ENCODE measurements at places on chromosomes 16 and 17. TPM values are rescaled to one million over a fixed set of nuclear protein-coding genes. Genes with fewer than 3 reads are reported as not detected.
A peak's percentile ranks its signal among the peaks of the same experiment; 100 is the strongest.

GRCh38 chr17:72430611-72431432 is 310.0 kb downstream of the SOX9 start:
- H3K4me1 ChIP-seq, result peaks cover 60% of the 10 kb centered on the region
- no peak for DNase-seq
- H3K4me3 ChIP-seq, result no peak overlapping the region
- no peaks in the 10 kb centered on the region for H3K27me3 ChIP-seq
- no peaks in the 10 kb centered on the region for H3K36me3 ChIP-seq

DNA sequence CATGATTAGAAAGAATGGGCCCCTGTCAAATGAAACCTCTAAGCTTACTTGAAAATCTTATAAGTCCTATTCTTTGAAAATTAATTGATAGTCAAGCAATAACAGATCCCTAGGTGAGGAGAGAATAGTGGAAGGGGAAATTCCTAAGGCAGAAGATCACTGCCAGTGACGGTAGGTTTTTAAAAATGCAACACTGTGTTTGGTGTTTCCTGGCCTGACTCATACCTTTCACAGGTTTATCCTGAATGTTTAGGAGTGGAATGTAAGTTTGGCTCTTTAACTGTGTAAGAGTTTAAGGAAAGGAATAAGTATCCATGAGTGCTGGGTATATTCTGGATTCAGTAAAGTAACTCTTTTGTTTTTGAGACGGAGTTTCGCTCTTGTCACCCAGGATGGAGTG is 23.8 kb downstream of the HAPSTR1 start:
- H3K27ac ChIP-seq, result peak overlapping the region; percentile 62
- DNase-seq, result no peak
- H3K4me1 ChIP-seq, result peaks cover 52% of the 10 kb centered on the region
- H3K36me3 ChIP-seq, result peaks cover 22% of the 10 kb centered on the region

GRCh38 chr17:8326511-8327302 is 12.9 kb upstream of the ODF4 start:
- H3K4me1 ChIP-seq, result peaks cover 7% of the 10 kb centered on the region
- peak; percentile 64 for DNase-seq
- peak overlapping the region; percentile 73 for H3K4me3 ChIP-seq
- H3K27me3 ChIP-seq, result peaks cover 31% of the 10 kb centered on the region
- H3K27ac ChIP-seq, result peak overlapping the region; percentile 56

GRCh38 chr17:73160980-73161630 is 3.7 kb upstream of the SSTR2 start:
- H3K36me3 ChIP-seq, result no peaks in the 10 kb centered on the region
- H3K4me3 ChIP-seq, result no peak overlapping the region
- DNase-seq, result no peak

GRCh38 chr17:69425978-69426377 is 11.5 kb downstream of the MAP2K6 start:
- DNase-seq, result no peak
- peaks cover 33% of the 10 kb centered on the region for H3K4me1 ChIP-seq
- no peaks in the 10 kb centered on the region for H3K27me3 ChIP-seq
- H3K27ac ChIP-seq, result peak overlapping the region; percentile 69

DNA sequence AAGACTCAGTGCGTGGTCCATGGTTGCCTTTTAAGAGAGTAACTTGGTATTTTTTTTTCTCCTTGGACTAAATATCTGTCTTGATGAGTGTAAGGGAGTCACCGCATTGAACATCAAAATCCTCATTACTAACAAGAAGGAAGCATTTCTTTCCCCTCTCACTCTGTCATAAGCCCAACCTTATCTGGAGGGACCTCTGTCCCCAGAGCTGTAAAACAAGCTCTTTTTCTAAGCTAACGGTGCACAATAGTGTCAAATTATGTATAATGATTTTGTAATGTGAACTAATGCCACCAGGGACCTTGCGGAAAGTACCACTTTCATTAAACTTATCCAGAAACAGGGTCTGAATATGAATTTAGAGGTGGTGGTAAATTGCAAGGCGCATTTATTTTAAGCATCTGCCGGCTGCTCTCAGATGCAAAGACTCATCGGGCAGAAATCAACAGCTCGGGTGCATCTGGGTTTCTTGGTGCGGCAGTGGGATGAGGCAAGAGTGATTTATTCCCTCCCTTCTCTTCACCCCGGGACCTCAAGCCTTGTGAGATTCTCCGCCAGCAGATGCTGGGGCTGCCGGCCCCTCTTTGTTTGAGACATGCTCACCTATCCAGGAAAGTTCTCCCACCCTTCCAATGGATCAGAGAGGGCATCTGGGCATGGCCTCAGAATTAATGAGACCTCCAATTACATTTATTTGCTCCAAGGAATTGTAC is 95.2 kb upstream of the IRX3 start:
- no peak for DNase-seq
- H3K4me3 ChIP-seq, result no peak overlapping the region
- peaks cover 11% of the 10 kb centered on the region for H3K36me3 ChIP-seq

GRCh38 chr17:19448341-19449268 is 37.6 kb downstream of the RNF112 start:
- peak overlapping the region; percentile 98 for H3K27ac ChIP-seq
- H3K4me1 ChIP-seq, result peaks cover 35% of the 10 kb centered on the region
- DNase-seq, result peak; percentile 54
- H3K36me3 ChIP-seq, result peaks cover 13% of the 10 kb centered on the region

- DNase-seq, result no peak
- no peaks in the 10 kb centered on the region for H3K36me3 ChIP-seq
- H3K4me3 ChIP-seq, result no peak overlapping the region
- H3K4me1 ChIP-seq, result peaks cover 26% of the 10 kb centered on the region
- no peaks in the 10 kb centered on the region for H3K27me3 ChIP-seq
Observed at GRCh38 chr17:80104321-80104955, 3.1 kb downstream of the GAA start.

GRCh38 chr16:87715658-87716057 is 50.1 kb downstream of the KLHDC4 start:
- no peak overlapping the region for H3K4me3 ChIP-seq
- DNase-seq, result no peak
- no peak overlapping the region for H3K27ac ChIP-seq

GRCh38 chr17:70527364-70527888 is 358.1 kb downstream of the KCNJ2 start:
- no peak overlapping the region for H3K27ac ChIP-seq
- H3K4me1 ChIP-seq, result peaks cover 13% of the 10 kb centered on the region
- DNase-seq, result no peak
- no peaks in the 10 kb centered on the region for H3K27me3 ChIP-seq
- H3K36me3 ChIP-seq, result no peaks in the 10 kb centered on the region
- no peak overlapping the region for H3K4me3 ChIP-seq

- H3K36me3 ChIP-seq, result peaks cover 10% of the 10 kb centered on the region
- peaks cover 10% of the 10 kb centered on the region for H3K4me1 ChIP-seq
- no peak overlapping the region for H3K4me3 ChIP-seq
- no peak overlapping the region for H3K27ac ChIP-seq
- H3K27me3 ChIP-seq, result peaks cover 12% of the 10 kb centered on the region
Observed at GRCh38 chr17:39660397-39661385, 4.5 kb upstream of the TCAP start.

- H3K4me3 ChIP-seq, result no peak overlapping the region
- H3K4me1 ChIP-seq, result peaks cover 14% of the 10 kb centered on the region
- H3K27me3 ChIP-seq, result no peaks in the 10 kb centered on the region
- no peak for DNase-seq
- peak overlapping the region; percentile 80 for H3K27ac ChIP-seq
- peaks cover 44% of the 10 kb centered on the region for H3K36me3 ChIP-seq
Observed at GRCh38 chr17:39335704-39336223, 65.7 kb downstream of the FBXL20 start.

DNA sequence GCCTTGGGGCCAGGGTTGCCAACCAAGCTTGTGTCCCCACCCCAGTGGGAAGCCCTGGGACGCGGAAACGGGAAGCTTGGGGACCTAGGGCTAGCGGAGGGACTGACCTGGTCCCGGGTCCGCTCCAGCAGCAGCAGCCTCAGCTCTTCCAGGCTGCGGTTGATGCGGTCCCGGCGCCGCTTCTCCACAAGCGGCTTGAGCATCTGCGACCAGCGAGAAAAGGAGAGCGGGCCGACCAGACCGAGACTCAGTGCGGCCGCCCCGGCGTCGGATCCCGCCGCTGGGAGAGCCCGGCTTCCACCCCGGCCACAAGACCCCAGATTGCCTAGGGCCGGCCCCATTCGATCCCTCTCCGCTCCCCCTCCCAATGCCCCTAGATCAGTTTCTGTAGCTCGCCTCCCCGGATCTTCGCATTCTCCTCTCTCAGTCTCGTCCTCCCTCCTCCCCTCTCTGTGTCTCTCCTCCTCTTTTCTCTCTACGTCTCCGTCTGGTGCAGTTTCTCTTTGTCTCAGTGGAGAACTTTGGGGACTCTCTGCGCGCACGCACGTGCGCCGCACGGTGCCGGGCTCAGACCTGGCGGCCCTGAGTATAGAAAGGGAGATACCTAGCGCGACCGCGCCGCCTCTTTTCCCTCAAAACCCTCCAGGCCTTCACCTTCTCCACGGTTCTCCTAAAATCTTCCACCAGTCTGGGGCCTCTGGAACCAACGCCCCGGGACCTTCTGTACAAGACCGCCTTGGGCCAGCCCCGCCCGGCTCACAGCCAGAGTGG is 797 bp downstream of the HES7 start:
- no peak for DNase-seq
- H3K27me3 ChIP-seq, result peaks cover 66% of the 10 kb centered on the region
- H3K36me3 ChIP-seq, result no peaks in the 10 kb centered on the region
- peak overlapping the region; percentile 78 for H3K4me3 ChIP-seq
- H3K4me1 ChIP-seq, result peaks cover 53% of the 10 kb centered on the region

- H3K27me3 ChIP-seq, result peaks cover 50% of the 10 kb centered on the region
- no peak for DNase-seq
- H3K36me3 ChIP-seq, result no peaks in the 10 kb centered on the region
- H3K4me1 ChIP-seq, result peaks cover 37% of the 10 kb centered on the region
Observed at GRCh38 chr17:49911719-49912118, 57.3 kb upstream of the DLX4 start.

- H3K4me1 ChIP-seq, result peaks cover 4% of the 10 kb centered on the region
- H3K4me3 ChIP-seq, result no peak overlapping the region
- no peaks in the 10 kb centered on the region for H3K27me3 ChIP-seq
- no peak overlapping the region for H3K27ac ChIP-seq
- no peak for DNase-seq
Observed at GRCh38 chr16:88484505-88485365, 31.7 kb downstream of the ZFPM1 start.

DNA sequence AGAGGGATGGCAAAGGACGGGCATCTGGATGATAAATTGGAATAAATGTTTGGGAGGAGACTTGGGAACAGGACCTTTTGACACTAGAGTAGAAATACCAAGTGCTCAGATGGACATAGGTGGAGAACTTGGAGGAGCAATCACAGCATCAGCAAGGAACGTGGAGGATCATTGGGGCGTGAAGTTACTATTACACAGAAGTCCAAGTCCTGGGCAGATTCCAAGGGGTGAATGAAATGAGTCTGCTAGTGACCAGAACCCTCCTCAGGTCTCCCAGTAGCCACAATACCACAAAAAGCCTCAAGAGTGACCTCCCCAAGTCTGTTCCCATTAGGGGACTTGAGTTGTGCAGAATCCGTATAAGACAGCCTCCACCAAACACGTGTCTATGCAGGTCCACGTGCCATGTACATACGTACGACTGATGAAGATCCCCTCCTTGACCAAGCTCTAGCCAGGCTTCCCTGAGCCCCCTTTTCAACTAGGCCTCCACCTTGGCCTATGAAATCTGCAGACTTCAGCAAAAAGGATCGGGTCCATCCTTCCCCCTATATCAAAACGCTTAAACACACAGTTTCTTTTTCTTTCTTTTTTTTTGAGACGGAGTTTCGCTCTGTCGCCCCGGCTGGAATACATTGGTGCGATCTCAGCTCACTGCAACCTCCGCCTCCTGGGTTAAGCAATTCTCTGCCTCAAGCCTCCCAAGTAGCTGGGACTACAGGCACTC is 2.2 kb downstream of the C17orf67 start:
- H3K4me1 ChIP-seq, result peaks cover 18% of the 10 kb centered on the region
- no peak overlapping the region for H3K4me3 ChIP-seq
- H3K27me3 ChIP-seq, result peaks cover 3% of the 10 kb centered on the region
- DNase-seq, result no peak
- peaks cover 4% of the 10 kb centered on the region for H3K36me3 ChIP-seq
- no peak overlapping the region for H3K27ac ChIP-seq

DNA sequence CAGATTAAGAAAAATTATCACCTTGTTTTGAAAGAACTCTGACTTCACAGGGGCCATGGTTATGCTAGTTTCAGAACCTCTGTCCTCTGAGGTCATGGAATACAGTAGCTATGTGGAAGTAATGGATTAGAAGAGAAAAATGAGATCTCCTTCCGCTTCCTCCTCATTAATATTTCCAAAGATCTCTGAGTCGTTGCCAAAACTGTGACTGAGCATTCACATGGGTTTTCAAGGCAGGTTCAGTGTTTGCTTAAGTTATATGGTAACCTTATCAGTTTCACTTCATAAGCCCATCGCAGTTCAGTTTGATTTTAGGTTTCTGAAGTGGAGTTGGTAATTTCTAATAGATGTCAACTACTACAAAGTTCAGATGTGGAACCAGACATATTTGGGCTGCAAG is 321.2 kb upstream of the SOX9 start:
- no peak for DNase-seq
- no peak overlapping the region for H3K4me3 ChIP-seq
- H3K27me3 ChIP-seq, result no peaks in the 10 kb centered on the region
- H3K4me1 ChIP-seq, result peaks cover 2% of the 10 kb centered on the region

DNA sequence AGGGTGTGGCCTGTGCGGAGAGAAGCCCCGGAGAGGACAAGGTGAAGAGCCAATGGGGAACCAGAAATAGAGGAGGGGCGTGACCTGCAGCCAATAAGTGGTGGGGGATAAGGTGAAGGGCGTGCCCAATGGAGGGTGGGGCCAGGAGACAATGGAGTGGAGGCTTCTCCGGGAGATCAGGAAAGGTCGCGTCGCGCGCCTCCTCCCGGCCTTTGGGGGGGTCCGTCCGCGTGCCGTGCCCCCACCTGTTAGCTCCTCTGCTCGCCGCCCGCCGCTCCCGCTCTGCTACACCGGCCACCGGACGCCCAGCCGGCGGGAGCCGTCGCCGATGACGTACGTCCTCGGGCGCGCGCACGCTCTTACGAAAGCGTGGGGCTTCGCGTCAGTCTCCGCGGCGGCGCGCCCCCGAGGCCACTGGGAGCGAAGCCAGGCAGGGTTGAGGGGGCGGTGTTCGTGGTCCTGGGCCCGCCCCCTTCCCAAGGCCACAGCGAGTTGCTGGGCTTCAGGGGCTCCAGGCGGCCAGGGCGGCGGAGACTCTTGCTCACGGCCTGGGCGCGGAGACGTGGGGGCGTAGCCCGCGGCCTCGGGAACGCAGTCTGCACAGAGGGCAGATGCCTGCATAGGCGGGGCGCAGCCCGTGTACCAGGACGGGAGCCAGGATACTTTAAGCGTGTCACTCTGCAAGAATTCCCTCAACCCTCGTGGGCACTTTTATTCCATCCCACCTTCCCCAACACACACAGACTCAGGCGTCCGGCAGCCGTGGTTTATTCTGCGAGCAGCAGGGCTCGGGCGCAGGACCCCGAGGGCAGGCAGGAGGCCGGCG is at the start of gene MATCAP1:
MATCAP1 (minus strand) TSS at position 337 of the 826 bp plus-strand sequence. CDS start 3,353 bp downstream, outside the sequence.
- H3K27ac ChIP-seq, result peak within 1 kb of the TSS; percentile 39
- H3K36me3 ChIP-seq, result peaks cover 1% of the 10 kb centered on the region

GRCh38 chr16:1989209-1990100 is at the start of gene SYNGR3:
Gene SYNGR3 (plus strand): TSS chr16:1989970. CDS start chr16:1990103, 133 bp downstream.
- peak within 1 kb of the TSS; percentile 57 for H3K4me3 ChIP-seq
- H3K27me3 ChIP-seq, result peaks cover 40% of the 10 kb centered on the region
- DNase-seq, result no peak
- H3K4me1 ChIP-seq, result peaks cover 20% of the 10 kb centered on the region

The SCIMP gene
- total RNA-seq, result not detected

The IGSF6 gene
- total RNA-seq, result not detected

The TSNAXIP1 gene
- 4.4 TPM for total RNA-seq

The UMOD gene
- total RNA-seq, result not detected

The EVI2A gene
- total RNA-seq, result not detected

The DBNDD1 gene
- total RNA-seq, result 11.5 TPM

The ICAM2 gene
- 0.22 TPM for total RNA-seq

The RABEP1 gene
- total RNA-seq, result 46.6 TPM

The CRISPLD2 gene
- total RNA-seq, result 83.0 TPM

The TMEM238L gene
- not detected for total RNA-seq

The PIMREG gene
- 12.1 TPM for total RNA-seq

The KRT24 gene
- total RNA-seq, result not detected

The CHRNE gene
- 1.7 TPM for total RNA-seq

All from mesothelial cell of epicardium (in vitro differentiated cells).